ENCODE measurements at places on chromosomes 1 and 21.

DNA sequence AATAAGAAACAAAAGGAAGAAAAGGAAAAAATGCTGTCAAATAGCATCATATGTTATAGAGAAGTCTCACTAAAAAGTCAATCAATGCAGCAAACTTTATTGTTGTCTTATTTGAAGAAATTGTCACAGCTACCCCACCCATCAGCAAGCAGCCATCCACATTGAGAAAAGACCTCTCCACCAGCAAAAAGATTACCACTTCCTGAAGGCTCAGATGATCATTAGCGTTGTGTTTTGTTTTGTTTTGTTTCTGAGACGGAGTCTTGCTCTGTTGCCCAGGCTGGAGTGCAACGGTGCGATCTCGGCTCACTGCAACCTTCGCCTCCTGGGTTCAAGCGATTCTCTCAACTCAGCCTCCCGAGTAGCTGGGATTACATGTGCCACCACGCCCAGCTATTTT is 29.0 kb downstream of the ATP2B4 start:
- no peak for DNase-seq

DNA sequence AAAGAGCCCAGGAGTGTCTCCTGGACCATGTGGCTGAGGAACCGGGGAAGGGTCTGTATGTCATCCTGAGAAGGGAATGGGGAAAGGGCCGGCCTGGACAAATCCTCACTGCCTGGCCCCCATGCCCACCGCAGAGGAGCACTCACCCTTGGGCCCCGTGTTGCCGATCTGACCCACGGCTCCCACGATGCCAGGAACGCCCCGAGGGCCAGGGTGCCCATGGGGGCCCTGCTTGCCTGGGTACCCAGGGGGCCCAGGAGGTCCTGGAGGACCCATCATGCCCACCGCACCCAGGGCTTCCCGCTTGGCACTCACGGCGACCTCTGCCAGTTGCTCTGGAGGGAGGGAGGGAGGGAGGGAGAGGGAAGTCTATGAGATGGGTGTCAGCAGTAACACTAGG is 14.6 kb downstream of the COL9A2 start:
- DNase-seq, result no peak

DNA sequence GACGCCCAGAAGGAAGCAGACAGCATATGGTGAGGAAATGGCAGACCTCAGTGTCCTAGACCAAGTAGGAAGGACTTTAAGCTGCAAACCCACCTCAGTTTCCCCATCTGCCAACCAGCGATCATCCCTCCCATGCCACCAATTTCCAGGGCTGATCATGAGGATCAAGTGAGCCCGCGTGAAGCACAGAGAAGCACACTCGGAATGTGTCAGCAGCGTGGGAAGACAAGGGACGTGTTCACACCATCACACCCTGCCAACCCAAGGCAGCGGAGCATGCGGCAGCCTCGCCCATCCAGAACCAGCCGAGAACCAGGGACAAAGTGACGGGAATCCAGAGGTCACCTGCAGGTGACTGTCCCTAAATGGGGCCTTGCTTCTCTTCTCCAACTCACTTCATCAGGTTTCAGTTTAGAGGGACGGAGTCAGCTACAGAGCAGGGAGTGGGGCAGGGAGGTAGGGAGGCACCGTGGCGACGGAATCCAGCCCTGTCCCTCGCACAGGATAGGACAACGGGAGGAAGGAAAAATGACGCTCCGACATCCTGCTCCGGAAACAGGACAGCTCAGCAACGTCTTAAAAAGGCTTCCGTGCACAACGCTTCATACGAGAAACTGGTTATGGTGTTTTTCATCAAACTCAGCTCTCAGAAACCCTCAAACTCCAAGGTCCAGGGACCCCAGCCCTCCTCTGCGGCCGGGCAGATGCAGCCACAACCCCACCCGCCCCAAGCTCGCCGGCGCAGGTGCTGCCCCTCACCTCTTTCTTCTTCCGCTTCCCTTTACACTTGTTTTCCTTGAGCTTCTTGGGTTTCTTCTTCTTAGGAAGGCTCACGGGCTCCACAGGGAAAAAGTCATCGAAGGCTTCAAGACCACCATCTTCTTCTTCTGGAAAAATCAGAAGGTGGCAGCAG is 12.5 kb downstream of the CHD5 start:
- DNase-seq, result no peak

DNA sequence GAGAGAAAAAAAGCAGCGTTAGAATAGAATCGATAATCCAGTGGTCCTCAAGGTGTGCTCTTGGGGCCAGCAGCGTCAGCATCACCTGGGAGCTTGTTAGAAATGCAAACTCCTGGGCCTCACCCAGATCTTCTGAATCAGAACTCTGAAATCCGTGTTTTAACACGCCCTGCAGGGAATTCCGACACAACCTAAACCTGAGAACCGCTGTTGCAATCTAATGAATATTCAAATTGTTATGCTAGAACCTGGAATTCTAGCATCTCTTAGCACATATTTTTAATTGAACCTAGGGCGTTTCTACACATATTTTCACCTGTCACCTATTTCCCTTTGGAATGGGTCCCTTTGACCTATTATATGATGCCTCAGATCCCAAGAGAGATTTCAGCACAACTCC is 175.7 kb downstream of the PSMG1 start:
- no peak for DNase-seq

Data from NCI-H345 (cell line).